ENCODE measurements at places on chromosomes 16 and 17.

DNA sequence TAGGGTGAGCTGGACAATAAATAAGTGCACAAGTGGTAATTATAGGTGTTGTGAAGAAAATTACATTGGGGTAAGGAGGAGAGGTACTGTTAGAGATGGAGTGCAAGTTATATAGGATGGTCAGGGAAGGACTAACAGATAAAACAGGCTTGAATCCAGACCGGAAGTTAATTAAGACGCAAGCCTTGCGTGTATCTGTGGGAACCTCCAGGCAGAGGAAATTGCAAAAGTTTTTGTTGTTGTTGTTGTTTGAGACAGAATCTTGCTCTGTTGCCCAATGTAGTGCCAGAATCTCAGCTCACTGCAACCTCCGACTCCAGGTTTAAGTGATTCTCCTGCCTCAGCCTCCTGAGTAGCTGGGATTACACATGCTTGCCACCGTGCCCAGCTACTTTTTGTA, 2.4 kb upstream of the ZNF18 start:
- no peak for DNase-seq

- no peak for DNase-seq
Observed at GRCh38 chr16:26727848-26728247, 338.9 kb upstream of the C16orf82 start.

DNA sequence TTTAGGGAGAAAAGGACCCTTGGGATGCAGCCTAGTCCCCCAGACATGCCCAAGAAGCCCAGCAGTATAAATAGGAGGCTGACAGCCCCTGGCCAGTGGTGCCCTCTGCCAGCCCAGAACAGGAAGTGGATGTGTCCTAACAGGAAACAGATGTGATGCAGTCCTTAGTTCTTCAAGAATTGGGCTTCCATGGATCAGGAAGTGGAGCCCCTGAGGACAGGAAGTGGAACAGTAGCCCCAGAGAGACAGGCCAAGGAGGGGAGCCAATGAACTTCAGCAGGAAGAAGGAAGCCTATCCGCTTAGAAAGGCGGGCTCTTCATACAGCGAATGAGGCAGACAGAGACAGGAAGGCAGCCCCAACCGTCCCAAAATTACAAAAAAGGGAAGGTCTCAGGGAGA, 7.2 kb downstream of the CTF1 start:
- no peak for DNase-seq

DNA sequence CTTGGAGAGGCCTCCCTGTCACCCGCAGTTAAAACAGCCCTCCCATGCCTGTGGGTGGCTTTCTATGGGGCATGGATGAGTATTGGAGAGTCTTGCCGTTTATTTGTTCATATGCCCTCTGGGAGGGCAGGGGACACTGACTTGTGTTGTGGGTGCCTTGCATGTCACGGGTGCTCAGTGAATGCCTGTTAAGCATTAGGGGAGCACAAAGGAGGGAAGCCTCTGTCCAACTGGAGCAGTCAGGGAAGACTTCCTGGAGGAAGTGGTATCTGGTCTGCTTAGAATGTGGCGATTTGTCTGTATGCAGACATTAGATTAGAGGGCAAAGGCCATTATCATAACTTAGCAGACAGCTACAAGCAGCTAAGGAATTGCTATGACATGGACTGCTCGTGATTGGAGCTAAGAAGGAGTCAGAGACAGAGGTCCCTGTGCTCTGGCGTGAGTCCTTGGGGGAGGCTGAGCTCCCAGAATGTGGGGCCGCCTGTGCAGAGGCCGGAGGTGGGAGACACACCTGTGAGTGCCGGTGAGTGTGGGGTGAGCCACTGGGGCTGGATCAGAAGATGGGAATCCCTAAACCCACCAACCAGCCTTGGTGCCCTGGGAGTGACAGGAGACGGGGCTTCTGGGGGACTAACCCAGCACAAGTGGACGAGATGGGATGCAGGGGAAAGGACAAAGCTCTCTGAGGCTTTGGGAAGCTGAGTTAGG, 286.1 kb downstream of the SEC14L1 start:
- DNase-seq, result no peak

DNA sequence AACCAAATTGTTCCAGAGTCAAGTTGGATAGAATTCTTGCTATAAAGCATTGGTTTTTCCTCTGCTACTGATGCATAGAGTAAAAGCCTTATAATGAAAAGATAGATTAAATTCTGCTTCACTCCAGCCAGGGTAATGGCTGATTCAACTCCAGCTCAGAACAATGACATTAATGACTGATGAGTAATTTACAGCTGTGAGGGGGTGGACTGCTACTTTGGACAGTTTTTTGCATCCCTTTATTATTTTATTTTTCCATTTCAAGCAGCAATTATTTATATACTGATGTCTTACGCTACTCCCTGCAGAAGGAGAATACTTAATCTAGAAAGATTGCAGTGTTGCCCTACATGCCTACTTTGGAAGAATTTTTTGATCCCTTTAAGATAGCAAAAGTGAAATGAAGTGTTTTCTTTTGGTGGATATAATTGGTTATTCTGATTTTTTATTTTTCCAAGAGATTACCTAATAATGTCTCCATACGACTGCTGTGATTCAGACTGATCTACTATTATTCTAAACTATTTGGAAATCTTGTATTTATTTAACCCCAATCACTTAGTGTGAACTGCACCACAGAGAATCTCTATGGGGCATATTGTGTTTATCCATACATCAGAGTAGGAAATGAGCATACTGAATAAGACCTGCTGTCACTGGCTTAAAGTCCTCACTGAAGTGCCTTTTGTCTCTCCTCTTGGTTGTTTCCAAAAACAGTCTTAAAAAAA, 149.5 kb downstream of the TRIM37 start:
- no peak for DNase-seq

DNA sequence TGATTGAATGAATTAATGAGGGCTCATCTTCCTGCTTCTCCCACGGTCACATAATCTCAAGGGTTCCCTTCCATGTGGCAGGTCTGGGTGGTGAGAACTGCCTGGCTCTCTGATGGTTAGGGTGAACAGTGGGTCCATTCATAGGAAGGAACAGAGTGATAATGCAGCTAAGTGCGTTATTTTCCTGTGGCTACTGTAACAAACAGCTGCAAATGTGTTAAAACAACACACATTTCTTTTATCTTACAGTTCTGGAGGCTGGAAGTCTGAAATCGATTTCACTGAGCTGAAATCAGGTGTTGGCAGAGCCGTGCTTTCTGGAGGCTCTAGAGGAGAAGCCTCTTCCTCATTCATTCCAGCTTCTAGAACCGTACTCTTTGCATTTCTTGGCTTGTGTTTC, 95.3 kb downstream of the BMERB1 start:
- DNase-seq, result no peak

DNA sequence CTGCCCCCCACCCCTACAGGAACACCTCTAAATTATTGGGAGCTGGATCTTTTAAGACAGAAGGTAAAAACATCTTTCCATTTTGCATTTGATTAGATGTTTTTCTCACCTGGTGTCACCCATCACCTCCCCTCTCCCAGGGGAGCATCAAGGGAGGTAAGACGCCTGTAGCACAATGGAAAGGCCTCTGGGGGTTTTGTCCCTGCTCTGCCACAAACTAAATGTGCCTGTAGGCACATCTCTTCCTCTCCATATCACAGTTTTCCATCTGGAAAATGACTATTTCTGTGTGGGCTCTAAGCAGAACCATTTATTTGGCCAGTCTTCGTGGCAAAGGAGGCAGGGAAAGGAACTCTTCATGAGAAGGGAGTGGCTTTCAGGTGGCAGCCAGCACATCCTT, 76.6 kb downstream of the GNAO1 start:
- no peak for DNase-seq

DNA sequence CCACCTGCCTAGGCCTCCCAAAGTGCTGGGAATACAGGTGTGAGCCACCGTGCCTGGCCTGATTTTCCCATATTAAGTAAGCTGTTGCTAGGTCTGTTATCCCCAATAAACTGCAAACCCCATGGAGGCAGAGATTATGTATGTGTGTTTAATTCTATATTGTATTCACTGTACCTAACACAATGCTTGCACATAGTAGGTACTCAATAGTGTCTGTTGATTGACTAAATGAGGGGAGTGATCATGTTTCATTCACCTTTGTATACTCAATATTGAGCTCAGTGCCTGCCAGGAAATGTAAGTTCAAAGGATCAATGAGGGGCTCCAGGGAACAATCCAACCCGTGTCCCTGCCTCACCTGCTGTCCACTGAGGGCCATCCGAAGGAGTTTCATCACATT, 14.6 kb upstream of the GGA2 start:
- DNase-seq, result no peak
